Stimulated activated CD8-positive, alpha-beta memory T cell treated with anti-CD3 and anti-CD28 coated beads, Interleukin-7, amount 100 ng/mL, for 1 hour (primary cell): ENCODE measurements at places on chromosomes 2 and 18.

- no peak for DNase-seq
Observed at GRCh38 chr2:186349508-186349907, 136.6 kb upstream of the ZC3H15 start.

DNA sequence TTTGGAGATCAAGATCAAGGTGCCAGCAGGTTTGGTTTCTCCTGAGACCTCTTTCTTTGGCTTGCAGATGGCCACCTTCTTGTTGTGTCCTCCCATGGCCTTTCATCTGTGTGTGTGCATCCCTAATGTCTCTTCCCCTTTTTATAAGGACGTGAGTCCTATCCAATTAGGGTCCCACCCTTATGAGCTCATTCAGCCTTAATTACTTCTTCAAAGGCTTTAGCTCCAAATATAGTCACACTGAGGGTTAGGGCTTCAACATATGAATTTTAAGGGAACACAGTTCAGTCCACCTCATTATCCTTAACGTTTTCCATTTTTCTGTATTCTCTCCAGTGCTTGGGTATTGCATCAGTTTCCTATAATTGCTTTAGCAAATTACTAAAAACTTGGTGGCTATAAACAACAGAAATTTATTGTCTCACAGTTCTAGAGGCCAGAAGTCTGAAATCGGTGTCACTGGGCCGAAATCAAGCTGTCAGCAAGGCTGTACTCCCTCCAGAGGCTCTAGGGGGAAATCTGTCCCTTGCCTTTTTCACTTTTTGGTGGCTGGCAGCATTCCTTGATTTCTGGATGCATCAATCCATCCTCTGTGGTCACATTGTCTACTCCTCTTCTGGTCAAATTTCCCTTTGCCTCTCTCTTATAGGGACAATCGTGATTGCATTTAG, 34.1 kb downstream of the CDC42EP3 start:
- no peak for DNase-seq

- no peak for DNase-seq
Observed at GRCh38 chr18:72762515-72763122, 105.2 kb downstream of the NETO1 start.

DNA sequence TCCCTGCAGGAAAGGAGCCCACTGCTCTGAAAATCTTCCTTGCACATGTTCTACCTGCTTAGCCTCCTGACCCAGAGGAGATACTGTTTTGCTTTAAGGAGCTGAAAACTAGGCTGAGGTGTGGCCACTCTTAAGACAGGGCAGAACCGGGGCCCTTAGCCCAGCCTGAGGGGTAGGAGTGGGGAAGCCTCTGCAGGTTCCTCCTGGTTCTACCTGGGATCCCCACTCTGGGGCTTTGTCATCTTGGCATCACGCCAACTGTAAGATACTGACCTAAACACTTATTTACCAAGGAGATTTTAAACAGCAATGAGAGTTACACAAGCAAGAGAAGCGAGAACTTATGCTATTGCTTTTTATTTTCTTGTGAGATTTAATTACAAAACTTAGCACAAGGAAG, 86.9 kb downstream of the KCTD1 start:
- no peak for DNase-seq

- DNase-seq = no peak
Observed at GRCh38 chr2:207905546-207905945, 119.8 kb downstream of the PLEKHM3 start.

DNA sequence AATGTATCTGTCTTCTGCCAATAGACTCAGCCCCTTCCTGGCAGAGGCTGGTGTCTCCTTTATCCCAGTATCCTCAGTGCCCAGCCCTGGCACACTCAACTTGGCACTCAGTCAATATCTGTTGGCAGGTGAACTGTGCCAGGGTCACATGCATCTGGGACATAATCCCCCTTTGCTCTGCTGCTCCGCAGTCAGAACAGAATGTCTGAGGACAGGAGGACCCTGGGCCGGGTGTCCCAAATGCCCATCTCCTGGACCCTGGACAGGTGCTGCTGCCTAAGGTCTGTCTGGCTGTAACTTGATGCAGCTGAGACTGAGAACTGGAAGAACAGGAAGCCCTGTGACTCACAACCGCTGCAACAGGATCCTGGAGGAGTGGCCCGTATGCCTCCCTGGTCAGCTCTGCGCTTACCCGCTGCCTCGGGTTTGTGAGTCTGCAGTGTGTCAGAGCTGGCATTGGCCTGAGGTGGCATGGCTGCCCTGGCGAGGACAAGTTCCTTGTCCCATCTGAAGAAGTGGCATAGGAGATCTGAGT, 11.4 kb downstream of the HK2 start:
- DNase-seq = no peak

DNA sequence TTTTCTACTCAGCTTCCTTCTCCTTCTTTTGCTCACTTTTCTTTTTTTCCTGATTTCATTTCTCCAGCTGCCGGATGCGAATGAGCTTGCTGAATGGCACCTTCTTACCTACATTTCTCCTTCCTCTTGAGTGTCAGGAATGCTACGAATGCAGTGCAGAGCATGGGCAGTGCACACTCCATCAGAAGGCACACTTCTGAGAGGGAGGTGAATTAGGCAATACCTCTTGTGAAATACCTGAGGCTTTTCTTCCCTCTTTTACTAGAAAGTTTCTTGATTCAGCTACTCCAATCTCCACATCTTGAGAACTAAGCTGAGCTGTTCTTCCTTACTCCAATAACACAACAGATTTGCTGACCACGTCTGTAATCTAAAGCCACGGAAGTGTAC, 51.1 kb downstream of the PLEKHM3 start:
- no peak for DNase-seq

DNA sequence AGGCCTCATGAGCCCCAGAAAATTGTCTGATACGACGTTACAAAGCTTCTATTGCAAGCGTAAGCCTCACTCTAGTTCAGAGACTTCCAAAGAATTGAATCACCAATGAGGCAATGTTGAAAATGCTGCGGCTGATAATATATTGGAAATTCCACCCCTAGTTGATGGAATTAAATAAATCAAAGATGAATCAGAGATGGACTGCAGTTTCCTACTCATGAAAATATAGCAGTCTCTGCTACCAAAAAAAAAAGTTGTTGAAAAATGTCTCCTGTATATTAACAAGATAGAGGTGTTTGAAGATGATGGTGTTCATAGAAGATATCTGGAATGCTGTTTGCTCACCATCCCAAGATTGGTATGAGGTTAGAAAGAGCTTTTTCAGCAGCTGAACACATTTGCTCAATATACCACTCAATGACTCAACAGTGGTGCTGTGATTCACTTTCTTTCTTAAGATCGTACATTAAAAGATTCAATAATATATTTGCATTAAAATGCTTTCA, 99.8 kb upstream of the ARHGAP28 start:
- DNase-seq = no peak

GRCh38 chr2:13698847-13699246, 933.7 kb upstream of the LRATD1 start:
- DNase-seq = no peak

DNA sequence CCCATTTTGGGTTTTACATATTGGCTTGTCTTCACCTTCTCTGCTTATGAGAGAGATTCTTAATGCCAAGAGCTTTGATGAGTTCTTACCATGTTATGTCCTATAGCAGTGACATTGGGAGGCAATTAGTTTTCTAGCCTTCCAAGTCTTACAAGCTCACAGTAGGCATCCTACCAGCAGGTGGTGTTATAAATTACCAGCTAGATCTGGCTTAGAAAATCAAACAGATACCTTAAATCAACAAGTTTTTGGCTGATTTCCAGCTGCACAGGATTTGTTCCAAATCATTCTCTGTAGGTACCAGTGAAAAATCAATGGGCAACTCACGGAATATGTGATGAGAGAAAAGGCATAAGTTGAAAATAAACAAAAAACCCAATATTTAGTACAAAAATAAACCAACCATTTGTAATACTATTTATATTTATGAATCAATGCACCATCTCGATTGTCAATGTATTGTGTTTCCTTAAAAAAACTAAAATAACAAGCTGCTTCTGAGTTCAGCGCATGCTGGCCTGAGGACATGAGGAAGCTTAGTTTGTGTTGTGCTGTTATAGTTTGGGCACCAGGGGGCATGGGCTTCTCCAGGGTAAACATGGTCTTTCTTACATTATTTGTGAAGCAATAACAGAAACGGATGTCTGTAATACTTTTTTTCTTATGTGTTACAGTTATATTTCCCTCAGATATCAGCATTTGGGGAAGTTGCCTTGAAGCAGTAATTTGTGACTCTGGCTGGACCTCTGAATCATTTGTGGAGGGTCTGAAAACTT, 34.1 kb upstream of the NXPH2 start:
- no peak for DNase-seq

GRCh38 chr2:71154798-71155197, 24.4 kb downstream of the MPHOSPH10 start:
- DNase-seq = no peak

DNA sequence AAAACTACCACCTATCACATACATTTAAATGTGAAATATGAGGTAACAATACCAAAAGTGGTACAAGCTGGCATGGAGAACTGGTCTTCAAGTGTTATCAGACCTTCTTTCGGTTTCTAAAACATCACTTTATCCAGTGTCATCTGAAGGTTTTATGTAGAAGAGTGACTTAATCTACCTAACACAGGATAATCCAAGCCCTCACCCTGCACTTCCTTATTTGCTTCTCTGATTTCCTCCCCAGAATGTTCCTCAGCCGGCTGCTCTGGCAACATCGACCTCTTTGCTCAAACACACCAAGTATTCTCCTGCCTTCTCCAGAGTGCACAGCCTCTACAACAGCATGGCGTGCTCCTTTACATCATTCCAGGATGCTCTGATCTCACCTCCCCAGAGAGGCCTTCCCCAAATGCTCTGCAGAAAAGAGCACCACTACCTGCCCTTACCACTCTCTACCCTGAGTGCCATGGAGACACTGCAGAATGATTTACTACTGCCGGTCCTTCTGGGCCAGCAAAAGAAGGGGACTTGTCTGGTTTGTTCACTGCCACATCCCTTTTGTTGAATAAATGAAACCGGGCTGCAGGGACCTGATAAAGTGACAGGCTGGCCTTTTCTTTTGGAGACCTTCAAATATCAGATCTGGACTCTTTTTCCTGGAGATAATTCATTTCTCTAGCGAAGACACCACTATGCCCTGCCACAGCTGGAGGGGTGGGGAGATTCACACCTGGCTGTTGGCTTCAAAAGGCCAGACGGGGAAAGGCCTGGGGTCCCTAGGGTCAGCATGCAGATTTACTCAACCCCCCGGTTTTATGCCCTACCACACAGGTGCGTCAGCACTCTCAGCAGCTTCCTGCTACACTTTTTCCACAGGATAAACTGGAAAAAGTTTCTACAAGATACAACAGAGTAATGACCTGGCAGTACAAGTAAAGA, 42.0 kb downstream of the TTR start:
- no peak for DNase-seq

DNA sequence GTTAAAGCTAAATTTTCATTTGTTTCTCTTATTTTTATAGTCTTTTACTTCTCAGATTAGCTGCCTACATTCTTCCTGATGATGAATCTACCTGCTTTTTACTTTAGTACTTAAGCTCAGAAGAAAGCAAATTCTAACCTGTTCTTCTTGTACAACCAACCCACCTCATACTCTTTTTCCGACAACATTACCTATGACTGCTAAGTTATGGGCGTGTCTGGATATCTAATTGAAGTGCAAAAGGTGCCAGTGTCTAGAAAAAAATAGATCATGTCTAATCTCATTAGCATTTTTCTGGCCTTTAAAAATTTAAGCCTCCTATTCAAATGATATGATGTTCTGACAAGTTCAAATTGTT, 1.5 kb upstream of the RGPD4 start:
- no peak for DNase-seq

DNA sequence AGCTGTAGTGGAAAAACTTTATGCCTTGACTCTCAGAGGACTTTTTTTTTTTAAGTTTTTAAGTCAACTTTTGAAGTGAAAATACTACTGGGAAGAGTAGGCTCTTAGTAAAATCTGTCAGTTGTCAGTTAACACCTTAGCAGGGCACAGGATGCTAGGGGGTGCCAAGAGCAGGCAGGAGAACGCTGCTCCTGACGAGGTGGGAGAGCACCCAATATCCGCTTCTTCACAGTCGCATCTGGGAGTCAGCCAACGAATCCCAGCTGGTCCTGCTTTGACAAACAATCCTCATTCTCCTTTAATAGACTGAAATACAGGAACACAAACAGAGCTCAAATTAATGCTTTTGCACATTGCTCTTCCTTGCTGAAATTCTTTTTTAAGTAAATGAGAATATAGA, 709.5 kb upstream of the ACVR2A start:
- DNase-seq = no peak

- no peak for DNase-seq
Observed at GRCh38 chr18:31835528-31836133, 75.0 kb upstream of the SLC25A52 start.

DNA sequence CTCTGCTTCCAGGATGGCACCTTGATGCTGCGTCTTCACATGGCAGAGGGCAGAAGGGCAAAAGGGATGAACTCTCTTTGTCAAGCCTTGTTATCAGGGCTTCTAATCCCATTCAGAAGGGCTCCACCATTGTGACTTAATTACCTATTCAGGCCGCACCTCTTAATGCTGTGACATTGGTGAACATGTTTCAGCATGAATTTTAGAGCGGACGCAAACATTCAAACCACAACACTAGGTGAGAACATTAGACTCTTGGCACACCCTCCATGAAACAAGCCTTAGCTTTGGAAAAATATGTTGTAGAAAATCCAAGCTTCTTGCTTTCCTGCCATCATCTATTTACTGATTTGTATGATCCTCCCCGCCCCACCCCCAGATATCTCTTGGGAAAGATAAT, 17.9 kb downstream of the DAW1 start:
- no peak for DNase-seq

DNA sequence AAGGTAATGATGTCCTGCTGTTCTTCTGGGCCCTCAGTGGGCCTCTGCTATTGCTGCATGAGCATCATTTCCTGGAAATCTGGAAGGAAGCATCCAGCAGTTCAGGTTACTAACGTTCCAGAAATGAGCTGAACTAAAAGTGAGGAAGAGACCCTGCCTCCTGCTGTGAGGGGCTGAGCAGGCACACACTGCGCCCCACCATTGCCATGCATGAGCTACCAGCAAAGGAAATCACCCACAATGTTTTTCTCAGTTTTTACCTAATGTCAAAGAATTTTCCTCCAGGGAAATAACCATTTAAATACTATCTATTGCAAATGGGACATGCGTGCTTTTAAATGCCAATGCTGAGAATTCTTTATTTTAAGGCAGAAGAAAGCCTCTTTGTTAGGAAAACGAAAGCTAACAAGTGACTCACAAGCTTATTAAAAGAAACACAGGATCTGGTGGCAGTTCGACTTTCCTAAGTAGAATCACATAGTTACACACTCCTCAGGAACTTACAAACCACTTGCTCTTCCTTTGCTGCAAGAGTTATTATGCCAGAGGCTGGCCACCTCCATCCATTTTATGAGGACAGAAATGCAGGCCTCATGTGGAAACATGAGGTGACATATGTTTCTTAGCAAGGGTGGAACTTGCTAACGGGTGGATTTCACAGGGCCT, 152.6 kb upstream of the TTC39C start:
- DNase-seq = no peak

GRCh38 chr2:70181363-70181956, 9.4 kb downstream of the C2orf42 start:
- DNase-seq = no peak
